ENCODE measurements at places on chromosomes 3 and 15. TPM values are rescaled to one million over a fixed set of nuclear protein-coding genes. Genes with fewer than 3 reads are reported as not detected.

DNA sequence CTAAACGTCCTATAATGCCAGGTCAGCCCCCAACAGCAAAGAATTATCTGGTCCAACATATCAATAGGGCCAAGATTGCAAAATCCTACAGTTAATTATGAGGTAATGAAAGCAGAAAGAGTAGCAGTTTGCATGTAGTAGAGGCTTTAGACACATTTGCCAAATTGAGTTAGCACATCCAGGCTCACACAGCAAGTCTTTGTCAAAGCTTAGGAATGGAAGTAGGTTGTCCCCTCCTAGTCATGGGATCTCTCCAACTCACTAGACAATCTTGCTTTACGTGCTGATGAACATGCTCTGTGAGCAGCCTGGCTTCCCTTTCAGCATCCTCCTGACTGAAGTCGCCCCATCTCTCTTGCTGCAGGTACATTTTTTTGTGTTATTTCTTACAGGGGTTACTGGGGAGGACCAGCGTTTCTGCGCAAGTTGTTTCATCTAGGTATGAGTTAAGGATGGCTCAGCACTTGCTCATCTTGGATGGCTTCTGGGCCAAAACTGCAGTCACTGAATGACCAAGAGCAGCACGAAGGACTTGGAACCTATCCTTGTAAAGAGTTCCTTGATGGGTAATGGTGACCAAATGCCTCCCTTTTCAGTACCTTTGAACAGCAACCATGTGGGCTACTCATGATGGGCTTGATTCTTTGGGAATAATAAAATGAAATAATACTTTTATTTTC, 55.9 kb downstream of the SQOR start:
- no peak for DNase-seq
- no peaks in the 10 kb centered on the region for H3K27me3 ChIP-seq
- no peak overlapping the region for H3K4me3 ChIP-seq
- no peaks in the 10 kb centered on the region for H3K4me1 ChIP-seq
- peaks cover 5% of the 10 kb centered on the region for H3K36me3 ChIP-seq
- no peak overlapping the region for H3K27ac ChIP-seq

The SPINK8 gene
- total RNA-seq = not detected

The LMOD3 gene
- not detected for total RNA-seq

The RLBP1 gene
- total RNA-seq = not detected
